ENCODE measurements at places on chromosomes 4 and X.

GRCh38 chr4:168631241-168632162 is 134.7 kb downstream of the PALLD start:
- DNase-seq = peak; percentile 10

DNA sequence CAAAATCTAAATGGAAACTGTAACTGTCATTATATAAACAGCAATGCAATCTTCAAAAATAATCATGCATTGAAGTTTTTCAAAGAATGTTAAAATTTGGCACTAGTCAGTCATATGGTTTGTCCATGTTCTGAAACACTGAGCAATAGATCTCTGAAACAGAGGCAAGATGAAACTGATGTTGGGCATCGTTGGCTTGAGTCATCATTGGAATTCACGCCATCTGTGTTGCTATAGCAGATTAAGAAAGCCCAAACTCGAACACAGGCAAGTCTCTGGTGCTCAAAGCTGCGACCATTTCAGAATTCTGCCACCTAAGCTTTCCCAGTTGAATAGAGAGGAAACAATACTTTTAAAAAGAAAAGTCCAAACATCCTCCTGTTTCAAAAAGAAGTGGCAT is 114.1 kb upstream of the PPARGC1A start:
- no peak for DNase-seq

DNA sequence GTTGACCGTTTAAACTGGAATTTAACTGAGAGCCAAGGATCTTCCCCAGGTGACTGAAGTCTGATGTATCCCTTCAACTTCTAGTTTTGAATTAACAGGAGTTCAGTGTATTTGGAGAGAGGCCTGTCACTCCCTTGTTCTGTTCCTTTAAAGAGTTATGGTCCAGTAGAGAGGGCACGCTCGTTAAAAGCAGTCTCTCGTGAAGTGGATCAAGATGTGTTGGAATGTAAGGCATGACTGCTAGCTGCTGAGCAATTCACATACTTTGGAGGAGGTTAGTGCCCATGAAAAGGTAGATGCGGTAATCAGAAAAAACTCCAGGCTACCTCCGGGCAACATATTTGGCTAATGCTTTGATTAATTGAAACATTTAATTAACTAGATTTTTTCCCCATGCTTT is 65.7 kb downstream of the SHROOM2 start:
- no peak for DNase-seq

DNA sequence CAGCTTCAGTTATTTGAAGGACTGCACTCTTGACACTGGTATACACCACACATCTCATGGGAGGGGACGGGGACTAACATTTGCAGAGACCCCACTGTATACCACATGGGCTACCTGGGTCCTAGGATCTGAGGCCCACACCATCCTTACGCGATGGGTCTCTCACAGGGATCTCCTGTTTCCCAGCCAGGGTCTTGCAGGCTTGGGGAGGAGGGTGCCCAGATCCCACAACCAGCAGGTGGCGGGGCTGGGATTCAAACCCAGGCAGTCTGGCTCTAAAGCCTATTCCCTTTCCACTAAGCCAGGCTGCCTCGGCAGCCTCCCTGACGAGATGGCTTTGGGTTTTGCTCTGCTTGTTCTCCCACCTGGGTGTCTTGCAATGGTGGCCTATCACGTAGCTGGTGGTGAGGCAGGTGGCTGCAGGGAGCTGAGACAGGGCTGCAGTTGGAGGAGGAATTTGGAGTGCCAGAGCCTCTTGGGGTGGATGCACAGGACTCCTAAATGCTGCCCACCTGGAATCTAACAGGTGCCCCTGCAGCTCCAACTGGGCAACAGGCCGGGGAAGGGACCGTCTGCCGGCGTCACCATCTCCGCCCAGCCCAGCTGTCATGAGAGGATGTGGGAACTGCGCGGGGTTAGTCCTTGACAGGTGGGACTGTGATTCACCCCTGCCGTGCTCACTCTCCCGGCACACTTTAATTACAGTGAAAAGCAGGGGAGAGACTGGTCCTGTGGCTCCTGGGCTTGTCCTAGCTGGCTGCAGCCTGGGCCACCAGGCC is 110.7 kb downstream of the PSAPL1 start:
- peak; percentile 37 for DNase-seq

GRCh38 chr4:2220016-2220630 is 21.8 kb downstream of the HAUS3 start:
- DNase-seq = peak; percentile 51

DNA sequence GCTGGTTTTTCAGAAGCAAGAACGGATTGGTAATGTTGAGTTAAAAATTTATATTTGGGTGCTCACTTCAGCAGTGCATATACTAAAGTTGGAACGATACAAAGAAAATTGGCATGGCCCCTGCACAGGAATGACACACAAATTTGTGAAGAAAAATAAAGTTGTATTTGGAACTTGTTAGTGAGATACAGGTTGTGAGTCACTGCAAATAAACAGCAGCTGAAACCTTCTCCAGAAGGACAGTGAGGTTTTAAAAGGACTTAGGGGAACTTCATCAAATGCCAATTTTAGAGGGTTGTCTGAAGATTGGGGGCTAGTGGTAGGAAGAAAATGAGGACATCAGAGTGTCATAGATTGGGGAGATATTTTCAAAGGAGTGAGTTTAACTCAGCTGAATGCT is 79.7 kb upstream of the ELOVL6 start:
- no peak for DNase-seq

- no peak for DNase-seq
Measured at GRCh38 chr4:61590881-61591280, 390.8 kb downstream of the ADGRL3 start.

DNA sequence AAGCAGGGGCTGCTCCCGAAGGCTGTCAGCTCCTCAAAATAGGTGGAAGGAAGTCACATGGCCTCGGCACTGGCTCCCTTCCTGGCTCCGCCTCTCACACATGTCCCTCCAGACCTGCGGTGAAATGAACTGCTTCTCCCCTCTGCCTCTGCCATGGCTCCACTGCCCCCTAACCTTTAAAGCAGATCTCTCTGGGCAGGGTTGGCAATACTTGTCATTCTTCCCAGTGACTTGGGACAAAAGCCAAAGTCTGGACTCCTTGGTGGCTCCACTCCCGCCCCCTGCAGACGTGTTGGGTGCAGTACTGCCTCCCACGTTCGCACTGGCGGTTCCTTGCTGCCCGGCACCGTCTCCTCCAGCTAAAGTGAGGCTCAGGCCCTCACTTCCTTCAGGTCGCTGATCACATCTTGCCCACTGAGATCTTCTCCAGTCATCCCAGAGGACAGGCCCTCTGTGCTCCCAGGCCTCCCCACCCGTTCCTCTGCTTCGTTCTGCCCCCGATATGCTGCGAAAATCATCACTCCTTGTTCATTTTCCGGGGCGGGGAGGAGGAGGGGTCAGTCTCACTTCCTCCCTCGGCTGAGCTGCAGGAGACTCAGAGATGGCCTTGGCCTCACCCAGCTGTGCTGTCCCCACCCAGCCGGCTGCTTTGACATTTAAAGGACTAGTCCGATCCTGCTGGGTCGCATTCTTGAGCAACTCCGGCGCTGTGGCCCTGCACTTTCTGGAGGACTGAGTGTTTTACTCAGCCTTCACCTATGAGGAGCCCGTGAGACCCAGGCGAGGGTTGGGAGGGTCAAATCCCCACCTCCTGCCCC is 97.4 kb downstream of the PHKA2 start:
- DNase-seq = peak; percentile 7

DNA sequence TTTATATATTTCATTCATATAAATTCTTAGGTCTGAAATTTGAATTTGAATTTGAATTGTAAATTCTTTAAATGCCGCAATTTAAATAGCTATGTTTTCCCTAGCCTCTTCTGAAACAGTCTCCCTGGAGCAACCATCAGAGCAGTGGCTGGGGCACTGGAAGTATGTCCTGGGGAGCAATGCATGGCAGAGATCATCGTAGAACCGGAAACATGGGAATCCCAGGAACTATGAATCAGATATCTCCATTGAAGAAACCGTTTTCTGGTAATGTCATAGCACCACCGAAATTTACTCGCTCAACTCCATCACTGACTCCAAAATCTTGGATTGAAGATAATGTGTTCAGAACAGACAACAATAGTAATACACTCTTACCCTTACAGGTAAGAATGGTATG is 4.9 kb downstream of the CPEB2 start:
- DNase-seq = no peak

DNA sequence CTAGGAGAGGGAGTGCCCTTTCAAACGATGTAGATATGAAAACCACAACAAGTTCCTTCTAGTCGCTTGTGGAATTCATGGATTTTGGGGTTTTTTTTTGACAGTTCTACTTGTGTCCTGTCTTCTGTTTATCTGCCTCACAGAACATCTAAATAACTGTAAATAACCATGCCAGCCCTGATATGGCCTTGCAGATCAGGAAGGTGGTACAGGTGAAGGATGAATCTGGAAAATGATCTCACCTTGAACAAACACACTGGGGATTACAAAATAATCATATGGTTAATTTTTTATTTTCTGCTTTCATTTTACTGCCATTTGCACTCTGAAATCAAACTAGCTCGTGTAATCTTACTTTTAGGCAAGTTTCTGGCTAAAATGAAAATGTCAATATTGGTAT is 37.2 kb downstream of the GPR82 start:
- DNase-seq = no peak

GRCh38 chrX:17553469-17553868 is 178.5 kb downstream of the NHS start:
- DNase-seq = no peak

DNA sequence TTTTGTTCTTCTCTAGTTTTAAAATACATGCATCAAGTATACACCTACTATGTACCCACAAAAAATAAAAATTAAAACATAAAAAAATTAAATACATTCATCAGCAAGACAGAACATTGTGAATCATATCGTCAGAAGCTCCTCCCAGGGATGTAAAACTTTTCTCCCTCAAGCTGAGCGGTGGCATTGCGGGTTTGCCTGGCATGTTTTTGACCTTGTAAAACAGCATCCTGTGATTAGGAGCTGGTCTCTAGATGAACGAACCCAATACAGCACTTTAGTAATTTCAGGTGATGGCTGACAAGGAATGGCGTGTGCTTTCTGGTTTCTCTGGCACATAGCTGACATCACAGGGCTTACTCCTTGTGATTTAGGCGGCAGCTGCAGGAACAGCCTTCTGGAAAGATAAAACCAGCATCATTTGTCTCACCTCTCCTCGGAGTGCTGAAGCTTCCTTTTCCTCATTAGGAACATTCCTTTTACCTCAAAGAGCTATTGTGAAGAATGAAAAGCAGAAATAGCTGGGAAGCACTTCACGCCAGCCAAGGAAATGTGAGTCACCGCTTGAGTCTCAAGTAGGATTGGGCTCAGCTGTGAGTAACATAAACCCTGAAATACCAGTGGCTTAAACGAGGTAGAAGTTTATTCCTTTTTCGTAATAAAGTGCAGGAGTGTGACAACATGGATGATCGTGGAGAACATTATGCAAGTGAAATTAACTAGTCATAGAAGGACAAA is 44.3 kb downstream of the NYX start:
- DNase-seq = no peak
